H9 (cell line): ENCODE measurements at places on chromosomes 1 and 21. TPM values are rescaled to one million over a fixed set of nuclear protein-coding genes. Genes with fewer than 3 reads are reported as not detected.
A peak's percentile ranks its signal among the peaks of the same experiment; 100 is the strongest.

DNA sequence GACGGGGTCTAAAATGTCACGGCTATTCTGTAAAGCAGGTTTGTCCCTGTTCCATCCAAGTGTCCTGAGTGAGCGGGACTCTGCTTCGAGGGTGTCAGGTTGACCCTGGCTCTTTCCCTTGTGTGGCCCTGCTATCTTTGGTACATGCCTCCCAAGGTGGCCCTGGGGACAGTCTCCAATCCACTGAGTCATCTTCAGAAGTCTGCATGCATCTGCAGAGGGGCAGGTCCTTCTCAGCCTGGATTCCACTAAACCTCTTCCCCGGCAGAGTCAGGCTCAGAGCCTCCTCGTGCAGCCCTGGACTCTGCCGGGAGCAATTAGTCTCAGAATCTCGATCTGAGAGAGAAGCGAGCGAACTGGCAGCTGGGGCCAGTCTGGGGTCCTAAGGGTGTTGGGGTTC, 50.1 kb upstream of the KCNJ15 start:
- no peaks in the 10 kb centered on the region for H3K27me3 ChIP-seq
- H3K4me1 ChIP-seq = no peaks in the 10 kb centered on the region
- no peak overlapping the region for H3K4me3 ChIP-seq
- H3K36me3 ChIP-seq = peaks cover 1% of the 10 kb centered on the region; the same call in 2 of the 3 replicates
- no peak for DNase-seq

NKAIN1 gene
- 24.0 and 25.6 TPM in 2 replicates for total RNA-seq

UROD gene
- 90.4 and 92.2 TPM in 2 replicates for total RNA-seq

DNA sequence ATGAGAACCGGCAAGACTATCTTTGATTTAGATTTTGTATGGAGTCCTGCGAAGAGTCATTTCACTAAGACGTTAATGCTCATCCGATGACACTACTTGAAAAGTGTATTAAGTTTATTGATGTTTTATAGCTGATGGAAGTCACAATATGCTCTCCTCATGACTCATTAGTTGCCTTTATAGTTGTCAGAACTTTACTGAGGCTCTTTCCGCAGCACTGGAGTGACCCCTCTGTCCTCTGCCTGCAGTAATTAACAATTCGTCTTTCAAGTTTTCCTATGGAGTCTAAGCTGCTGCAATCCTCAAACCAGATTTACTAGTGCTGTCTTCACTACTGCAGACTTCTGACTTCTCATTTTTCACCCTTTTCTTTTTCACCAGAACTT, 853 bp downstream of the USP16 start:
- H3K4me1 ChIP-seq = no peaks in the 10 kb centered on the region
- H3K4me3 ChIP-seq = peak overlapping the region; percentile 99
- H3K27ac ChIP-seq = no peak overlapping the region

- H3K27ac ChIP-seq = no peak overlapping the region
- no peak overlapping the region for H3K4me3 ChIP-seq
- H3K36me3 ChIP-seq = no peaks in the 10 kb centered on the region
- H3K4me1 ChIP-seq = peaks cover 6% of the 10 kb centered on the region; the same call in 1 of the 2 replicates
- no peak for DNase-seq
- H3K27me3 ChIP-seq = no peaks in the 10 kb centered on the region
Measured at GRCh38 chr1:82560566-82560965, 759.8 kb downstream of the ADGRL2 start.

- no peak within 1 kb of the TSS for H3K27ac ChIP-seq
- H3K4me1 ChIP-seq = peaks cover 3% of the 10 kb centered on the region; the same call in 1 of the 2 replicates
- H3K4me3 ChIP-seq = peak within 1 kb of the TSS; percentile 82
- peak; percentile 47 for DNase-seq
Measured at GRCh38 chr1:37034121-37035013, at the start of gene GRIK3. Gene GRIK3, minus strand, starts transcription at chr1:37034515. Its CDS starts 407 bp downstream, at chr1:37034108.

LCE1F gene
- total RNA-seq = not detected in 2 replicates

GRCh38 chr1:183516725-183517124, 44.4 kb downstream of the SMG7 start:
- H3K4me3 ChIP-seq = no peak overlapping the region
- no peak for DNase-seq
- no peaks in the 10 kb centered on the region for H3K4me1 ChIP-seq

GRCh38 chr1:193856261-193856660, 669.8 kb upstream of the B3GALT2 start:
- no peaks in the 10 kb centered on the region for H3K36me3 ChIP-seq
- DNase-seq = no peak
- H3K4me3 ChIP-seq = no peak overlapping the region
- no peaks in the 10 kb centered on the region for H3K4me1 ChIP-seq

DNA sequence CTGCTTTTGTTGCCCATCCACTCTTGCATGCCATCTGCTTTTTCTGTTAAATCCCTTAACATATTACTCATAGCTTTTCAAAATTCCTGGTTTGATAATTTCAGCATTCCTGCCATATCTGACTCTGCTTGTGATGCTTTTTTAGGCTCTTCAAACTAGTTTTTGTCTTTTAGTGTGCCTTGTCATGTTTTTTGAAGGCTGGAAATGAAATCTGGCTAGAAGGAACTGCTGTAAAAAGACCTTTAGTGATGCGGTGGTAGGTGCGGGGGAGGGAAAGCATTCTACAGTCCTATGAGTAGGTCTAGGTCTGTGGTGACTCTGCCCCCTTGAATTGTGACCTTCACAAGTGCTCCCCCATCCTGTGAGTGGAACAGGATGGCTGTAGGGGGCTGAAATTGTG, 15.0 kb upstream of the S100B start:
- no peak for DNase-seq
- no peaks in the 10 kb centered on the region for H3K27me3 ChIP-seq
- H3K4me1 ChIP-seq = no peaks in the 10 kb centered on the region
- no peak overlapping the region for H3K27ac ChIP-seq
- H3K36me3 ChIP-seq = no peaks in the 10 kb centered on the region

OR2W3 gene
- 0.24 TPM in 1 of 2 replicates, not detected in the other for total RNA-seq

GRCh38 chr1:200279810-200280411, 129.9 kb downstream of the ZNF281 start:
- no peaks in the 10 kb centered on the region for H3K27me3 ChIP-seq
- H3K27ac ChIP-seq = no peak overlapping the region
- no peaks in the 10 kb centered on the region for H3K36me3 ChIP-seq
- no peaks in the 10 kb centered on the region for H3K4me1 ChIP-seq

DNA sequence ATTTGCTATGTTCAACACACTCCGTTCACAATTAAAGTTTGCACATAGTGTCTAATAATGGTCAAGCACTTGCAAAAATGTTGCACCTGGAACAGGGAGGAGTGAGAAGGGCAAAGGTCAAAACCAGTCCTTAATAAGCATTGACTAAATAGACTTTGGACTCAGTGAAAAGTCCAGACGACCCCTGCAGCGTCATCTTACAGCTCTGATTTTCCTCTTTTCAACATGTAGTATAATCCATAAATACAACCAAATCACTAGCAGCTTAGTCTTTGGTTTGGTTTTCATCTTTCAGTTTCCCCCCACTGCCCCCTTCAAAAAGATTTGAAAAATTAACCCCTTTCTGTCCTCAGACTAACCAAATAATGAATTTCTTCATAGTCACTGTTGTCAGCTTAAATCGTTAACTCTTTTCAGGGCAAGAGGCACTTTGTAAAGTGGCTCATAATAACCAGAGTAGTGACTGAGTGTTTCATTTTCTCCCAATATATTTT, 290.3 kb downstream of the PTPRC start:
- no peak overlapping the region for H3K4me3 ChIP-seq
- peaks cover 2% of the 10 kb centered on the region; the same call in 1 of the 2 replicates for H3K4me1 ChIP-seq
- H3K27me3 ChIP-seq = no peaks in the 10 kb centered on the region
- DNase-seq = no peak

DNA sequence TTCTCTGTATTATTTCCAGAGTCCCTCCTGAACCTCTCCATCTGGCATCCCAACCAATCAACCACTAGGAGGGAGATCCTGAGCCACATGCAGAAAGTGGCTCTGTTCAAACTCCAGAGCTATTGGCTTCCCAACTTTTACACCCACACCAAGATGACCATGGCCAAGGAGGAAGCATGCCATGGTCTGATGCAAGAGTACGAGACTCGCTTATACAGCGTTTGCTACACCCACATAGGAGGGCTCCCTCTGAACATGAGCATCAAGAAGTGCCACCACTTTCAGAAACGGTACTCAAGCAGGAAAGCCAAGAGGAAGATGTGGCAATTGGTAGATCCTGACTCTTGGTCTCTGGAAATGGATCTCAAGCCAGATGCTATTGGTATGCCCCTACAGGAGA, 23.6 kb downstream of the RGSL1 start:
- H3K27me3 ChIP-seq = no peaks in the 10 kb centered on the region
- H3K4me3 ChIP-seq = no peak overlapping the region
- H3K27ac ChIP-seq = no peak overlapping the region
- H3K36me3 ChIP-seq = peaks cover 5% of the 10 kb centered on the region; the same call in 2 of the 3 replicates

GRCh38 chr1:38814444-38814983, 45.1 kb downstream of the RRAGC start:
- no peak overlapping the region for H3K27ac ChIP-seq
- peaks cover 3% of the 10 kb centered on the region; the same call in 2 of the 3 replicates for H3K36me3 ChIP-seq
- H3K27me3 ChIP-seq = peaks cover 9% of the 10 kb centered on the region
- H3K4me1 ChIP-seq = 0 out of 2 replicates have a peak, but pooled peaks cover 2% of the 10 kb centered on the region

CORT gene
- 0.33 TPM in 1 of 2 replicates, not detected in the other for total RNA-seq

DNA sequence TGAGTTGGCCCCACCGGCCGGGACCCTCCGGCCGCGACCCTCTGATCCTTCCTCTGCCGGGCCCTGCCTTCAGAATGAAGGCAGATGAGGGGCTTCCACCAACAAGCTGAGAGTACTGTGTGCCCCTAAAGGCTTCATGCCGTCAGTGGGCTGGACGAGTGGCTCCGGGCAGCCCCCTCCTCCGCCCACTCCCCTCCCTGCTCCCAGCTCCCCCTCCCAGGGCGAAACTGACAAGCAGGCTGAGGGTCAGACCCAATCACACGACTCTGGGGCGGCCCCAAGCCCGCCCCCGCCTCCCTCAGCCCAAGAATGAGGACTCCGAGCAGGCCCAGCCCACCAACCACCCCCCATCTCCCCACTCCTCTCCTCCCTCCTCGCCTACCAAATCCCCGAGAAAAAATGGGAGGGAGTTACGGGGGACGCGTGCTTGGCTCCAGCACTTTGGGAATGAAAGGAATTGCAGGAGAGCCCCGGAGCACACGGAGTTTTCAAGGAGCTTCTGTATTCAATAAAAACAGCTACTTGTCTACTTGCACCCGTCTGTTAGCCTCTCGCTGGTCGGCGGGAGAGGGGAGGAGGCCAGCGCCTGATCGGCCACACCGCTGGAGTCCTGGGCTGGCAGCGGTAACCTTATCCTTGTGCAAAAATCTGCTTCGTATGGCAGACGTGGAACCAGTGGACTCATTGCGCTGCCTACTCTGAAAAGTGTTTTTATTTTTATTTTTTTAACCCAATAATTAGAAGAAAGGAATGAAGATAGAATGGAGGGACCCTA, at the start of gene COL11A1:
COL11A1 (minus strand) TSS at position 147 of the 775 bp plus-strand sequence. CDS start 344 bp downstream, outside the sequence.
- DNase-seq = peak; percentile 93
- no peaks in the 10 kb centered on the region for H3K27me3 ChIP-seq
- no peak within 1 kb of the TSS for H3K27ac ChIP-seq
- H3K36me3 ChIP-seq = no peaks in the 10 kb centered on the region
- H3K4me3 ChIP-seq = peak within 1 kb of the TSS; percentile 85

TMEM50B gene
- total RNA-seq = 14.8 and 17.6 TPM in 2 replicates

DNA sequence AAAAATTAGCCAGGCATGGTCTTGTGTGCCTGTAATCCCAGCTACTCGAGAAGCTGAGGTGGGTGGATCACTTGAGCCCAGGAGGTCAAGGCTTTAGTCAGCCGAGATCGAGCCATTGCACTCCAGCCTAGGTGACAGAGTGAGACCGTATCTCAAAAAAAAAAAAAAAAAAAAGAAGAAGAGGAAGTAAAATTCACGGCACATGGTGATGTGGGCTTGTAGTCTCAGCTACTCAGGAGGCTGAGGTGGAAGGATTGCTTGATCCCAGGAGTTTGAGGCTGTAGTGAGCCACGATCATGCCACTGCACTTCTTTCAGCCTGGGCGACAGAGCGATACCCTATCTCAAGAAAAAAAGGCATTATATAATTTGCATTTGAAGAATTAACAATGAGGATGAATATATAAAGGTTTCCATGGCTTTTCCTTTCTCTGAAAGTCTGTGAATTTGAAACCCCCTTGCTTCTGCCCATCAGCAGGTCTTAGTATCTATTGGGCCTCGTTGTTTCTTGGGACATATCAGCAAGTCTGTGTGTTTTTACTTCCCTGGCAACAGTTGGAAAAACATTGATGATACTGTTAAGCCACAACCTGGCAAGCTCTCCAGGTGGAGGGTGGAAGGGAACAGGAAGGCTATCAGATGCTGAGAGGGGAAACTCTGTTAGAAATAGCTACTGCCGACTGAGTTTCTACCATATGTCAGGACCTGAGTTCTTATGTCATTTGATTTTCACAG, 4.6 kb upstream of the PLA2G2D start:
- no peaks in the 10 kb centered on the region for H3K4me1 ChIP-seq
- no peaks in the 10 kb centered on the region for H3K36me3 ChIP-seq
- no peak for DNase-seq
- H3K4me3 ChIP-seq = no peak overlapping the region

GRCh38 chr21:39016740-39017315, 166.4 kb downstream of the PSMG1 start:
- H3K27ac ChIP-seq = no peak overlapping the region
- H3K36me3 ChIP-seq = no peaks in the 10 kb centered on the region
- no peak overlapping the region for H3K4me3 ChIP-seq

DNA sequence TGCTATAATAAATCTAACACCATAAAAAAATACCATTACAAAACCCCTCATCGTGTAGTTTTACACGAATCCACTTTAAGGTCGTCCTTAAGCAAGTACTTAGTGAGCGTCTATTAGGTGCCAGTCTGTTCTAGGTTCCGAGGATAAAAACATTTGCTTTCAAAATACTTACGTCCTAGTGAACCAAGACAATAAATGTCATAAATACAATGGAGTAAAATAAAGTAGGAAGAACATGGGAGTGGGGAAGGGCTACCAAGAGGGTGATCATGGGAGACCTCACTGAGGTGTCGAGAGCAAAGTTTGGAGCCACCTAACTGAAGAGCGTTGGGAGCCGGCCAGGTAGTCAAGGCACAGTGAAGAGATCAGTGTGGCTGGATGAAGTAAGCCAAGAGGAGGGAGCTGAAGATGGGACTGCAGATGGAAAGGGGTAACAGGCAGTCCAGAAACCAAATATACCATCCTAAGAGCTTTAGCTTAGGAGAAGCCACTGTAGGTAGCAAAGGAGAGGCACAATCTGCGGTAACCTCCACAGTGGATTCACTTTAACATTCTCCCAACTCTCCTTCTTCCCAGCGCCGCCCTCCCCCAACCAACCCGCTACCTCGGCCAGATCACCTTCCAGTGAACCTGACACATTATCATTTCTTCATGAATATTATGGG, 684 bp downstream of the LTN1 start:
- H3K4me1 ChIP-seq = peaks cover 2% of the 10 kb centered on the region; the same call in 1 of the 2 replicates
- H3K4me3 ChIP-seq = peak overlapping the region; percentile 96
- H3K27me3 ChIP-seq = no peaks in the 10 kb centered on the region
- no peak for DNase-seq
- H3K36me3 ChIP-seq = no peaks in the 10 kb centered on the region

CFAP74 gene
- total RNA-seq = 0.28 and 0.44 TPM in 2 replicates

GRCh38 chr21:25878344-25878743, 143.6 kb downstream of the GABPA start:
- H3K27me3 ChIP-seq = no peaks in the 10 kb centered on the region
- H3K36me3 ChIP-seq = peaks cover 32% of the 10 kb centered on the region
- no peak overlapping the region for H3K27ac ChIP-seq
- no peaks in the 10 kb centered on the region for H3K4me1 ChIP-seq
- no peak overlapping the region for H3K4me3 ChIP-seq
- DNase-seq = no peak

GRCh38 chr1:235997049-235997448, 67.8 kb downstream of the NID1 start:
- peaks cover 5% of the 10 kb centered on the region; the same call in 1 of the 2 replicates for H3K36me3 ChIP-seq
- no peaks in the 10 kb centered on the region for H3K27me3 ChIP-seq
- H3K27ac ChIP-seq = no peak overlapping the region
- no peak for DNase-seq
- H3K4me1 ChIP-seq = no peaks in the 10 kb centered on the region; the same call in 1 of the 2 replicates
